Thyroid gland (tissue), 4 donors: ENCODE measurements at places on chromosomes 16 and 17. TPM values are rescaled to one million over a fixed set of nuclear protein-coding genes. Genes with fewer than 3 reads are reported as not detected.

GRCh38 chr16:28883221-28883996 lies 5.1 kb downstream of the ATP2A1 start:
- no peak for DNase-seq

GRCh38 chr16:28058839-28059589 lies 4.5 kb downstream of the GSG1L start:
- DNase-seq: no peak

DNA sequence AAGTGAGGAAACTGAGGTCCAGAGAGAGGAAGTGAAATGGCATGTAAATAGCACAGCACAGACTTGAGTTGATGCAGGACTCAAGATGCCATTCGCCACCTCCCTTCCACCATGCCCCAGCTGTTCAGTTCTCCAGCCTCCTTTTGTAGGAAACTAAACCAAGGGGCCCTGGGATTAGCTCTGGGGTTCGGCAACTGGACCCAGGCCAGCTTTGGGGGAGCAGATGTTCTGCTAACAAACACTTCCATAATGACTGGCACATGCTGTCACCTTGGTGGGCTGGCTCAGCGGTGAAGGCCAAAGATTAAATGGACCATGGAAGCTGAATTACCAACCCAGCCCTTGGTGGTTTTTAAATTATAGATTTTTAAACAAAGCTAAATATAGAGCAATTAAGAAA lies 77.0 kb downstream of the IRX6 start:
- no peak for DNase-seq

GRCh38 chr16:12386192-12386591 lies 409.7 kb downstream of the SNX29 start:
- no peak for DNase-seq

Gene LPO
- not detected for total RNA-seq

DNA sequence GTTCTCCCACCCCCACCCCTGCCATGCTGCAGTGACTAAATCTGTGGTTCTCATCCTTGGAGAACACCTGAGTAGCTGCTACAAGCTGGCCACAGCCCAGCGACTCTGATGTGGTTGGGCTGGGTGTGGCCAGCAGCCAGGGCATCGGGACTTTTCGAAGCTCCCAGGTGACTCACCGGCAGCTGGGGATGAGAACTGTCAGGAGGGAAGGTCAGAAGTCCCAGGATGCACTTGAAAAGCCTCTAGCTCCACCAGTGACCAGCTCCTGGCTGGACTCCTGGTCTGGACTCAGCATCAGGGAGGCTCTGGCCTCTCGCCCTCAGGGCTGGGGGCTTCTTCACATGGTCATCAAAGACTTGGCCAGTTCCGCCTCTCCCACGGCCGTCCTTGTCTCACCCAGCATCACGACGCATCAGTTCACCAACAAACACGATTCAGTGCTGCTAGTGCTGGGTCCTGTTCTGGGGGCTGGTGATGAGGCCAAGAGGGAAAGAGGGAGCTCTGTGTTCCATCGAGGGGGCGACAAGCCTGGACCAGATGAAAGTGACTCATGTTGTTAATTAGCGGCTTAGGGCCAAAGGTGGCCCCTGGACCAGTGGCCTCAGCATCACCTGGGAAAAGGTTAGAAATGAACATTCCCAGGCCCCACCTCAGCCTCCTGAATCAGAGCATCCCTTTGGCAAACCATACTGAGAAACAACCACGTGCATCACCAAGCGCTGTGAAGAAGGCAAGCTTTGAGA lies 3.9 kb upstream of the C17orf99 start:
- DNase-seq: peak; percentile 91

GRCh38 chr16:23131436-23131835 lies 17.8 kb downstream of the USP31 start:
- no peak for DNase-seq

DNA sequence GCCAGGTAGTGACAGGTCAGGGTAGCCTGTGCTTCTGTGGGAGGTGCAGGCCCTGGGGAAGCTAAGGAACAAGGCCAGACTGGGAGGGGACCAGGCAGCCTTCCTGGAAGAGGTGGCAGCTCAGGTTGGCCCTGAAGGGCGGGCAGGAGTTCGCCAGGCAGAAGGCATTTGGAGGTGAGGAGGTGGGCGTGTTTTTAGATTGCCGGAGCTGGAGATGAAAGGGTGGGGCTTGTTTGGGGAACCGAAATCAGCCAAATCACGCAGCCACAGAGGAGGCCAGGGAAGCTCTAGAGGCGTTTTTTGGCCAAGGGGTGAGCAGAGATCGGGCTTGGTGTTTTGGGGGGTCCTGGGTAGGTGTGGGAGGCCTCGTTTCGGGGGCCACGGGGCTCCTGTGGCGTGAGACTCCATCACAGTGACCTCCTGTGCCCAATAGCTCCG lies 7.6 kb downstream of the ADCY7 start:
- DNase-seq: no peak

DNA sequence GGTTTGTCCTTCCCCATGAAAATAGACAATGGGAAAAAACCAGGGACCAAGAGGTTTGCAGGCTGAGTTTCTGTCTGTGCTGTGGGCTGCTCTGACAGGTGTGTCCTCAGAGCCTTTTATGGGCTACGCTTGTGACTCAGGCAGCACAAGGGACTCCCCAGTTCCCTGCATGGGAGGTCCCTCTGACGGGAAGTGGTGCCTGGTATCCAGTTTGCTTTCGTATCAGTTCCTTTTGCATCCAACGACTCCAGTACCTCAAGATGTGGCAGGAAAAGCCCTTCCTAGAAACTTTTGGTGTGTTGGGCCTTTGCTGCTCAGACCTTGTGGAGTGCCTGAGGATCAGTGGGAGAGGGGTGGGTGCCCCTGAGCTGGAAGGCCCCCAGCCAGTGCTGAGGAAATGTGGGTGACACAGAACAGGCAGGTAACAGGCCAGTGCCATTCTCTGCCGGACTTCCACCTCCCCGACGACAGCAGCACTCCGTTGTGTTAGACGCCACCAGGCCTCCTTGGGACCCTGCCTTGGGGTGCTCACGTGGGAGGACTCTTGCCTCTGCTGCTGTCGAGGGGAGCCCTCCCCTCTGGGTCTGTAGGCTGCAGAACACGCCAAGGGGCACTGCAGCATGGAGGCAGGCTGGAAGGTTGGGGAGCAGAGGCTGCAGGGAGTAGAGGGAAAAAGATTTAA lies 38.4 kb upstream of the IRF8 start:
- DNase-seq: no peak

DNA sequence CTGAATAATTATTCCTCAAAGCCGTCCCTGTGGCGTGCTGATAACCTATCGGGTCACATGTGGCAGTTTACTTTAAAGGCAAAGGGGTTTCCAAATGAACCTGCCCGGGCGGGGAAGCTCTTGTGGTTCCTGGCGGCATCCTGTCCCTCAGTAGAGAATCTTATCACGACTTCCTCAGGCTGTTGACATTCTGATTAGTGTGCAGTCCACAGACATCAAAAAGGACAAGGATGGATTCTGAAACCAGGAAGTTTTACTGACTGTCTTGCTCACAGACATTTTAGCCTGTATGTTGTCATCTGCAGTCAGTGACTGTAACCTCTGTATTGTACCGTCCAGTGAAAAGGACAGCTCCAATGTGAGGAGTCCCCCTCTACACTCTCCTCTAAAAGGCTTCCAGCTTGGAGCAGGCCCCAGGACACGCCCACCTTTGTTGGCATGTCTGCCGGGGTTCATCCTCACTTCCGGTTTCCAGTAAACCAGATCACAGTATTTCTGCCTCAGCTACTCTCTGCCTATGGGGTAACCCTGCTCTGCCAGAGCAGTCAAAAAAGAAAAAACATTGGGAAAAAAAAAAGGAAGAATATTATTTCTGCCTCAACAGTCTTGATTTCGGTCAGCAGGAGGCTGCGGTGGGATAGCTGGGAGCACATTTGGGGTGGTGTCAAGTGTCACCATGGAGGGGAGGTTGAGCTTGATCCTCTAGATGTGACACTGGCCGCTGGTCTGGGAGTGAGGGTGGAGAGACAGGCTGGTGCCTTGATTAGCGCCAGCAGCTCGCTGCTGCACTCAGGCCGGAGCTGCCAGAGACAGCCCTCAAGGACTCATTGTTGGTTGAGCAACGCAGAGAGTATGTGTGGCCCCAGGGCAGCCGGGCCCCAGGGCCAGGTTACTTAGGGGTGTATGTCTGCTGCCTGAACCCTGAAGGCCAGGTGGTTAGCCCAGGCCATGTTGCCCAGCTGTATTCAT lies 89.0 kb upstream of the DNAH17 start:
- DNase-seq: peak; percentile 64

GRCh38 chr17:4940555-4941318 lies 669 bp downstream of the RNF167 start:
- peak; percentile 84 for DNase-seq

Gene MT1F
- 53.5 TPM for total RNA-seq

Gene BEAN1
- not detected for total RNA-seq

DNA sequence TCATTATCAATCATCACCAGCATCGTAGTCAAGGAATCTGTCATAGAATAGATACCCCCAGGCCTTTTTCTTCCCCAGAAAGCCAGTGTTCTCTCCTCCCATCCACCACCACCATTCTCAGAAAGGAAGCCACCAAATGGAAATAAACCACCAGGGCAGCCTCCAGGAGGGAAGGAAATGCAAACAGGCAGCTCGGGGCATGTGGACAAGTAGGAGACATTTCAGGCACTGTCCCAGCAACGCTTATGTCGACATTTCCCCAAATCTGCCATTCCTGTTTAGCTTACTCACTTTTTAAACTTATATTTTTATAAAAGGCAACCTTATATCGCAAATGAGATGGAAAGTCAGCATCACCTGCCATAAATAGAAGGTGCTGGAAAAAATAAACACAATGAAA lies 15.8 kb downstream of the EMP2 start:
- no peak for DNase-seq

Gene OTOP3
- not detected for total RNA-seq

Gene EME1
- not detected for total RNA-seq

DNA sequence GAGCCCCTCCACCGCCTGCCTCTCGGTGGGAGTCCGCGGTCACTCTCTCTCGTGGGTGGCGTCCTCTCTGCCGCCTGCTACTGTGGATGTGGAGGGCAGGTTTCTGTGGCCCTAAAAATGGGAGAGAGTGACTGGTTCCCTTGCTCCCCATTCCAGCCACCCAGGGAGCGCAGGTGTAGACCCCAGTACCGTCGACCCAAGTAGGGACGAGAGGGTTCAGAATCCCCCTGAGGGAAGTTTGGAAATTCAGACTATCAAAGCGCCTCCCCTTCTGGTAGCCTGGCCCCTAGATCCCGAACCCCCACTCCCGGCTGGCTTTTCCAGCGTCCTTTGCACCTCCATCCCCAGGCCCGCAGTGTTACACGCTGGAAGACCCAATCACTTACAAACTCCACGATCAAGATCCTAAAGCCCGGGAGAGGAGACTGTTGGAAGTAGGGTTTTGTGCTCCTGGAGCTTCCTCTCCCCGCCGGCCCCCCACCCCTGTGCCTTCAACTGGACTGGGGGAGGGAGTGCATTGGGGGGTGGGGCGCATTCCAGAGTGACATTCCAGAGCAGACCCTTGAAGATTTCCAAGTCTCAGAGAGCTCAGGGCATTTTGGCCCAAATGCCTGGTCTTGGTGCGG lies 991 bp downstream of the GPRC5C start:
- peak; percentile 80 for DNase-seq

Gene SYNGR3
- not detected for total RNA-seq

GRCh38 chr17:61475726-61476125 lies 23.5 kb downstream of the TBX4 start:
- no peak for DNase-seq

Gene MYCBPAP
- total RNA-seq: 3.2 TPM

DNA sequence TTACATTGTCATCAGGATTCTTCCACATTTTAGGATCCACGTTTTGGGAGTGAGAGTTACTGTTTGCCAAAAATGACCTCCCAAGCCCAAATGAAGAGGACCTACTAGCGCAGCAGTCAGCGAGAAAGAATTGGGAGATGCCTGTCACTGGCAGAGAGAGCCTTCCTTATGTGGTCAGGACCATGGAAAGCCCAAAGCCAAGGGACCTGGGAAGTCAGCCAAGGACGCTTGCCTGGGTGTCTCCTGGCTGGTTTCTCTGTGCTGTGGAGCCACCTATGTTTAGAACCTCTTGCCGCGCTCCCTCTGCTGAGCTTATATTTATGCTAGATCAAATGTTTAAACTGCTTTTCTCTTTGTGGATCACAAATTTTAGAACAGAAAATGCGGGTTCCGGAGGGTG lies 24.9 kb upstream of the RHBDL3 start:
- DNase-seq: peak; percentile 10

- peak; percentile 93 for DNase-seq
Observed at GRCh38 chr16:10922328-10923145, 19.7 kb downstream of the DEXI start.

GRCh38 chr17:58755269-58755576 lies 431 bp upstream of the PPM1E start:
- DNase-seq: no peak

Gene CCL2
- 11.7 TPM for total RNA-seq

DNA sequence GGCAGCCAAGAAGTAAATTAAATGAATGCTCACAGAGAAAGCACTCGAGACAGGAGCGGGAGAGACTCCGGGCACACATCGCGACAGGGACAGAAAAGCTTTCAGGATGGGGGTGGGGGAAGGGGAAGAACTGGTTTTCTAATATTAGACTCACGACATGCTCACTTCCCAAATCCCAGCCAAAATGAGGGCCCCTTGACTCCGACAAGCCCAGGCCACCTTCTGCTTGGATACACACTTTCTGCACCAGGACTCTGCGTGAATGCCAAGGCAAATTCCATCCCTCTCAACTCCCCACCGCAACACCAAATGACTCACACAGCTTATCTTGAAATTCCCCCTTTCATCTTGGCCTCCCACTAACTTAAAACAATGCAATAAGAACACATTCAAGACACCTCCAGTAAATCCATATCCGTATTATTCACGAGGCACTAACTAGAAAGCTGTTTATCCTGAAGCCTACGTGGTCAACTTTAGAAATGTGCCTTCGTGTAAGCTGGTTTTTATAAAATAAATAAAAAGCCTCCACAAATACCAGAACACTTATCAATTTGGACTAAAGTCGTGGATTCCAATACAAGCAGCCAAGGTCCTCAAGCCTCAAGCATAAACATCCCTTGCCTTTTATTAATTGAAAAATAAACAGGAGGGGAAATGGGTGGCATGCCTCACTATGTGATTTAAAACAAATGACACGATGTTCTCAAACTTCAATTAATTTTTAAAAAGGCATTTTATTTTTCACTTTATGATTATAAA lies 46.1 kb downstream of the NXN start:
- peak; percentile 77 for DNase-seq

DNA sequence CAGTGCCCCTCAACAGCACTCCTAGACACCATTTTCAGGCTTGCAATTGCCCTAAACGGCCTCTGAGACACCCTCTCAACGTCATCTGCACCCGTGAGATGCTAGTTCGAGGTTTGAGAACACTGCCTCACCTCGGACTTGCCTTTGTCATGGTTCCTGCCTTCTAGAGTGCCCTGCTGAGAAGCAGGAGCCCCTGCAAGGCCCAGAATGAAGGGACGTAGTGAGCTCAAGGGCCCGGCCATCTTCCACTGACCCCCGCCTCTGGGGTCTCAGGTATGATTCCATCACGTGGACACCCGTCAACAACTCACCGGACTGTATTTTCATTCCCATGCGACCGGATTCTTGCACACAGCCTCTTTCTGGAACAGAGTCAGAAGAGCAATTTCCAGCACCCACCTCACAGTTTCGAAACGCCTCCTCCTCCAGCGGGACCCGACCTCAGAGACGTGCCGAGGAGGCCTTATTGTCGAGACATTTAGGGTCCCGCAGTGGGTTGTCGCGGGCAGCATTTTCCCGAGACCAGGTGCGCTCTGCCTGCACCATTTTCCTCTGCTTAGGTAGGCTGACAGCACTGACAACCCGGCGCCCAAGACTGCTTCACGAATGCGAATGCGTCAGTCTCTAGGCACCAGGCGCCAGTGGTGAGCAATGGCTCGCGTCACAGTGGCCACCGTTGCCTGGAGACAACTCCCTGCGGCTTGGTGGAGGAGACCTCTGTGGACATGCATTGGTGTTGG lies 999.9 kb downstream of the KCNJ18 start:
- DNase-seq: no peak

GRCh38 chr17:34364751-34365150 lies 1.7 kb upstream of the CCL1 start:
- DNase-seq: no peak
